ENCODE measurements at places on chromosomes 4 and X.

DNA sequence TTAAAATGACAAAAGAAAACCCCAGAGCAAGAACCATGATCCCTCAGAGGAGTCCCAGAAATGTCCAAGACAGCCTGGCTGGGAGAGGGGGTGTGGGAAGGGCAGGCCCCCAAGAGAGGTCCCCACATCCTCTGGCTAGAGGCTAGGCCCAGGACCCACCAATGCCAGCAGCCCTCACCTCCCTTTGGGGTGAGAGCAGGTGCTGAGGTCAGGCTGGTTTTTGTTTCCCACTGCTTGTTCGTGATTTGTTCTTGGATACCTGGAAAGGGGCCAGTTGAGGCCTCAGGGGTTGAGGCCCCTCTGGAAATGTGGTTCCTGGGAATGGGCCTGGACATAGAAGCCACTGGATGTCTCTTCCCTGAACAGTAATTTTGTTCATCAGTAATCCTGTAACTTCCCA, 2.3 kb upstream of the GRSF1 start:
- DNase-seq, result no peak

GRCh38 chr4:2280531-2281300, 18.8 kb upstream of the MXD4 start:
- no peak for DNase-seq

DNA sequence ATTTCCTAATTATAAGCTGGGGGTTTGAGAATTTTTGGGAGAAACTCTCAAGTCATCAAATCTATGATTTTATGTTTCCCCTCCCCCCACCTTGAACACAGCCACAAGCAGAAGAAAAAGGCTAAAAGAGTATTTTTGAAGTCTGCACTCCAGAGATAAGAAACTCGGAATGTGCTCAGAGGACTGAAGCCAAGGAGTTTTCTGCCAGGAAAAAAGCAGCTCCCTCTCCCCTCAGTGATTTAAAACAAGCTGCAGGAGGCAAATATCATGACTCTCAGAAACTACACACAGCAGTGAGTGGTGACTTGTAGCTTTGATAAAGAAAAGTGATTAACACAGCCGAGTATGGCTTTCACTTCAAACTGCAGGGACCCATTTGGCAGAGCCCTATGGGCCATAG, 800.2 kb upstream of the FTHL17 start:
- no peak for DNase-seq

- peak; percentile 4 for DNase-seq
Measured at GRCh38 chr4:6231663-6232165, 31.4 kb upstream of the JAKMIP1 start.

- no peak for DNase-seq
Measured at GRCh38 chr4:149518471-149518870, 297.2 kb downstream of the IQCM start.

- no peak for DNase-seq
Measured at GRCh38 chr4:49516796-49517195, 530.7 kb downstream of the CWH43 start.

DNA sequence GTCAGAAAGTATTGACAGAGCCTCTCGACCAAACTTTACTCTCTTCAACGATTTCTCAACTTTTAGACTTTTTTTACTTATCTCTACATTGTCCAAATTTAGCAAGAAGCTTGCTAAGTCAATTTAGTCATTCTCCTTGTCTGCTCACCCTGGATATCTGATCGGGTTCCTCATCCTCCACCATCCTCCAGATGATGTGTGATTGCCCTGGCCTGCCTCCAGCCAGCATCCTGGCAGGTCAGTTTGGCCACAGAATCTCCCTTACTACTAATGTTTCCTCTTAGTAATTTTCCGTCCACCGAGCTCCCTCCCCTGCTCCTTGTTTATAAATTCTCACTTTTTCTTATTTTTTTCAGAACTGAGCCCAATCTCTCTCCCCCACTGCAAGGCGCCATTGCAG, 167.9 kb upstream of the ZFP42 start:
- no peak for DNase-seq

GRCh38 chr4:29423836-29424721, 1296.1 kb upstream of the PCDH7 start:
- DNase-seq, result no peak

GRCh38 chrX:48156014-48156413, 25.6 kb downstream of the SPACA5B start:
- DNase-seq, result no peak

- no peak for DNase-seq
Measured at GRCh38 chr4:134243742-134244713, 42.4 kb upstream of the PABPC4L start.

DNA sequence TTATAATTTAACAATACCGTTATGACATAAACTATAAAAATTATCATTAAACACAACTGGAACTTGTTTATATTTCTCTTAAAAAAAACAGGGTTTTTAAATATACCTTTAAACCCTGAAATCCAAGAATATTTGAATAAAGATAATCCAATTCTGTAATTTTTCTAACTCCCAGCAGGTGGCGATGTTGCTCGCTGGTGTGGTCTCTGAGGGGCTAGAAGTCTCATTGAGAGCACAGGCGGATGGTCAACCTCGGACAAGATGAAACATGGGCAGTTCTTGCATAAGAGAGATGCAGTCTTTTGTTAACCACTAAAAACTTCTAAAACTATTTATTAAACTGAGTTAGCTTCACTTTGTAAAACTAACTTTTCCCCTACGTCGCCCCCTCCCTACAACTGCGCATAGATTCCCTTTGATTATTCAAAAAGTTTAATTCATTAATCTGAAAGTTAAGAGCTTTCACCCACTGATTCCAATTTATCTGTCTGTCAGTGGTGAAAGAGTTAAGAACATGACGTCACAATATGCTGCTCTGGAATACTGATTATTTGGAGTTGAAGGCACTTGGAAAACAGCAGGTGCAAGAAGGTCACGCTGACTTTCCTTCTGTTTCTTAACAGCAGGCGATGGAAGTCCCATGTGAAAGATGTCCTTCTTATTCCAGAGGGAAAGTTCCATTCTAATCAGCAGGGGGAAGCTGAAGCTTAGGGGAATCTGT, 29.5 kb downstream of the DMP1 start:
- DNase-seq, result peak; percentile 44

- peak; percentile 95 for DNase-seq
Measured at GRCh38 chr4:117084866-117085701, at the start of gene TRAM1L1. Gene TRAM1L1 (minus strand): TSS chr4:117085576. CDS start chr4:117085393, 183 bp downstream.

GRCh38 chr4:26450418-26450817, 39.9 kb downstream of the CCKAR start:
- DNase-seq, result no peak

DNA sequence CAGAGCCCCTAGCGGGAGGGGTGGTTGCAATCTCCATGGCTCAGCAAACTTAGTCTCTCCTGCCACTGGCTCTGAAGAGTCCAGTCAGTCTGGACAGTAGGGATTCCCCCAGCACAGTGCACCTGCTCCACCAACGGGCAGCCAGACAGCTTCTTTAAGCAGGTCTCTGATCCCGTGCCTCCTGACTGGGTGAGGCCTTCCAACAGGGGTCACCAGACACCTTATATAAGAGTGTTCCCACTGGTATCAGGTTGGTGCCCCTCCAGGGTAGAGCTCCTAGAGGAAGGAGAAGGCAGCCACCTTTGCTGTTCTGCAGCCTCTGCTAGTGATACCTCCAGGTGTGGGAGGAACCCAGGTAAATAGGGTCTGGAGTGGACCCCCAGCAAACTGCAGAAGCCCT, 1393.4 kb downstream of the STIM2 start:
- DNase-seq, result peak; percentile 10

GRCh38 chr4:24604558-24605214, 20.3 kb upstream of the DHX15 start:
- DNase-seq, result no peak

DNA sequence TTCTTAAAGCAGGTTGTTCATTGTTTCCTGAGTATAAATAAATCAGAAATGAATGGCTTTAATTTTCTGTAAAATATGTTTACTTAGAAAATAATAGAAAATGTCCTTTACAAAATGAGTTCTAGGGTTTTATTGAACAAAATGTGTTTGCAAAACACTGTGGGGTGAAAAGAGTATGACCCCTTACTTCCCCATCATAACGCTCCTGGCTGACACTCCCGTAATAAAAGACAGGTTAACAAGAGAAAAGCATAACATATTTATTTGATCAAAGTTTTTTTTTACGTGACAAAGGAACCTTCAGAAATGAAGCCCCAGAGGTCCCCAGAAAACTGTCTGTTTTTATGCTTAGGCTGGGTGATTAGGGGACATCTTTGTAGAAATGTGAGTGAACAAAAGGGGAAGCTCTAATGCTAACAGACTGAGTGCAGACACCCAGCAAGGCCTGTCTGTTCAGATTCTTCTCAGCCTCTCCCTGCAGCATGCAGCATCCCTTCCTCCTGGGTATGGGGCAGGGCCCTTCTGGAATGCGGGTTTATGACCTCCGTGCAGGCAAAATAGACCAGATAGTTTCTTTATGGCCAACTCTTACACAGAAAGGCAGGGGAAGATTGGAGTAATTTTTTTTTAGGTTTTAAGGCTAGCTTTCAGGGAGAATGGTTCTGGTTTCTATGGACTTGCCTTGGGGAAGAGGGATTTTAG, 26.1 kb downstream of the ZFP42 start:
- no peak for DNase-seq

GRCh38 chrX:50067435-50068284, 133.1 kb downstream of the AKAP4 start:
- DNase-seq, result peak; percentile 21

- no peak for DNase-seq
Measured at GRCh38 chrX:38214044-38214443, 6.6 kb downstream of the SRPX start.

- DNase-seq, result no peak
Measured at GRCh38 chr4:168666531-168666930, 169.7 kb downstream of the PALLD start.

DNA sequence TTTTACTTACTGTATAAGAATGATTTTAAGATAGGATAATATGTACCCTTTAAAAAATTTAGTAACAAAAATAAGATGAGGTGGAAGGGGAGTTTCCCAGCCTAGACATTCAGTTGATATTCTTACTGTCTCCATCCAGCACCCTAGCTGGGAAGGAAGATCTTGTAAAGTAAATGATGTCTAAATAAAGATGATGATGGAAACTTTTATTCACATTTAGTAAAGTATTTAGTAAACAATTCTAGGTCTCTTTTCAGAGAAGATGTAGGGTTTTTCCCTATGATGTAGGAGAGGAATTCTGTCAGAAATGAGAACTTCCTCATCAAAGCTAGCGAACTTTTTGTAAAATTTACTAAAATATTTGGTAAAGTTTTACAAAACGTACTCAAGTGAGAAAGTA, 136.8 kb downstream of the RAPGEF2 start:
- DNase-seq, result no peak

All from WERI-Rb-1 (cell line).